ENCODE measurements at places on chromosomes 11 and 22. TPM values are rescaled to one million over a fixed set of nuclear protein-coding genes. Genes with fewer than 3 reads are reported as not detected.

The TCN1 gene
- polyA plus RNA-seq = not detected

The TUBA8 gene
- 4.2 TPM for polyA plus RNA-seq

The RIBC2 gene
- 8.8 TPM for polyA plus RNA-seq

The BTG4 gene
- not detected for polyA plus RNA-seq

The BMAL1 gene
- polyA plus RNA-seq = 12.7 TPM

The SMTNL1 gene
- polyA plus RNA-seq = 0.37 TPM

The SESN3 gene
- polyA plus RNA-seq = 67.0 TPM

The HPS5 gene
- 19.9 TPM for polyA plus RNA-seq

The TBX10 gene
- not detected for polyA plus RNA-seq

The FLRT1 gene
- polyA plus RNA-seq = 3.3 TPM
